Lung (tissue), 17 donors: ENCODE measurements at places on chromosomes 3 and 15. TPM values are rescaled to one million over a fixed set of nuclear protein-coding genes. Genes with fewer than 3 reads are reported as not detected.

SAMMSON gene
- total RNA-seq = not detected

DNA sequence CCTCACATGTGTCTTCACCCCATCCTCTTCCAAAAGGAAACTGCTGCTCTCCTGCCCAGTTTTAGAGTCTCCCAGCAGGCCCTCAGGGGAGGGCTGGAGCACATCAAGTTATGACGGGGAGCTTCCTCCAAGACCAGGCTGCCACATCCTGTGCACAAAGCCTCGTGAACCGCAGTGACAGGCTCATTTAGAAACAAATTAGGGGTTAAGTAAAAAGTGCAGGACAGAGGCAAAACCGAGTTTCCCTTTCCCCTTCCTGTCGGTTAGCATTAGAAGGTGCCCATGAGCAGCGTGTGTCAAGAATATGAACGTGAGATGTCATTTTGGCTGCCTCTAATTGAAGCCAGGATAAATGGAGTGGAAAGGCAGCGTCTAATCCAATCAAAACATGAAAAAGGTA lies 199.7 kb downstream of the ARRDC4 start:
- DNase-seq = peak; percentile 31

GRCh38 chr15:33384307-33384706 lies 73.5 kb downstream of the RYR3 start:
- DNase-seq = no peak

DNA sequence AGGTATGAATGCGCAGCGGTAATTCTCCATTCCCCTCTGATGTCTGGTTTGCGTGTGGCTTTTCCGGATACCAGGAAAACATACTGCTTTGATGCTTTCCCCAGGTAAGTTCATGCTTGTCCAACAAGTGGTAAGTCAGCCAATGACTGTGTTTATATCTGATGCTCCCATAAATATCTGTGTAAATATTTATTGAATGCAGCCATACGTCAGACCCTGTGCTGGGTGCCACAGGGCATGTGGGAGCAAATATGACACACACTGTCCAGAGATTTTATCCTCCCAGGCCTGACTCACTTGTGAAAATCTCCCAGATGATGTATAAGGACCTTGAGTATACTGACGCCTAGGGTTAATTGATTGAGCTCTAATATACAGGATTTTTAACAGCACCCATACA lies 29.6 kb upstream of the CEMIP start:
- no peak for DNase-seq

- no peak for DNase-seq
These were observed 26.0 kb upstream of the TRIM71 start for GRCh38 chr3:32791833-32792232.

GRCh38 chr3:54756330-54756731 lies 171.5 kb downstream of the LRTM1 start:
- DNase-seq = no peak

DNA sequence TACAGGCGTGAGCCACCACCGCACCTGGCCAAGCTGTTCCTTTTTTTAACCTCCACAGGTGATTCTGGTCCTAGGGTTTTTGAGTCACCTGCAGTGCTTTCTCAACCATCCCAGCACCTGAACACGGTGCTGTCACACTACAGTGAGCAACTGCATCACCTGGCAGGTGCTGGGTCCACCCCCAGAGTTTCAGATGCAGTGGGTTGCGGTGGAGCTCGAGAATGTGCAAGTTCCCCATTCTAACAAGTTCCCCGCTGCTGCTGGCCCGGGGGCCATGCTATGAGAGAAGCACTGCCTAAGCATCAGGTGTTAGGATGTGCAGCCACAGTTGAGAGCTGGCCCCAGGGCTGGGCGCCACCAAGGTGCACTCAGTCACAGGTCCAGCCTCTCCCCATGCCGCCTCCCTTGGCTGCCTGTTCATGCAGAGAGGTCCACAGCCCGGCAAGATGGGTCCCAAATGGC lies 18.0 kb downstream of the ISG20 start:
- no peak for DNase-seq

GRCh38 chr15:64430000-64430735 lies 30.2 kb upstream of the ZNF609 start:
- DNase-seq = peak; percentile 87

NANOGP8 gene
- total RNA-seq = 0.92 TPM

DNA sequence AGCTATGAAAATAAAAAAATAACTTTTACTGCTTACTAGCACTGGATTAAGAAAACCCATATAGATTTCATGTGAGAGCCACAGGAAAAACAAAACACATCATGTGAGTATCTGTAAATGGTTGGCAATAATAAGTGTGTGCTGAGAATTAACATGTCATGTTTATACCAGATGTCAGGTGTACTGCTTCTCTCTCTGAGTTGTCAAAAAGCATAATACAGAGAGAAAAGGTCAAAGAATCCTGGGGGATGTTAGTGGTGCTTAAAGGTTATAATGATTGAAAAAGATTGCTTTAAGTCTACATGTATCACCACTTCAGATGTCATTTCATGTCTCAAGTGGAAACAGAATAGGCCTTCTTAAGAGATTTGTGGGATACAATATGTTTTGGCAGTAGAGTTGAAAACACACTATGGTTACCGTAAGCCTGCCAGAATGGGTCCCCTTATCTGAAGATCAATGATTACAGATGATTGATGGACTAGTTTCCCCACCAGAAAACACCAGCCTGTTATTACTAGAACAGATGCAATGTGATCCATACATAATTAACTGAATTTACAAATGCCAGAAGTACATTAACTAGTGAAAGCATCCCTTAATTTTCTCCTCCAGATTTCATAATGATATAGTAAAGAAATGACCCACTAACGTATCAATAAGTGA lies 204.1 kb downstream of the CNTN3 start:
- DNase-seq = no peak

TEX55 gene
- not detected for total RNA-seq
